ENCODE measurements at places on chromosomes 11 and 22. TPM values are rescaled to one million over a fixed set of nuclear protein-coding genes. Genes with fewer than 3 reads are reported as not detected.

DNA sequence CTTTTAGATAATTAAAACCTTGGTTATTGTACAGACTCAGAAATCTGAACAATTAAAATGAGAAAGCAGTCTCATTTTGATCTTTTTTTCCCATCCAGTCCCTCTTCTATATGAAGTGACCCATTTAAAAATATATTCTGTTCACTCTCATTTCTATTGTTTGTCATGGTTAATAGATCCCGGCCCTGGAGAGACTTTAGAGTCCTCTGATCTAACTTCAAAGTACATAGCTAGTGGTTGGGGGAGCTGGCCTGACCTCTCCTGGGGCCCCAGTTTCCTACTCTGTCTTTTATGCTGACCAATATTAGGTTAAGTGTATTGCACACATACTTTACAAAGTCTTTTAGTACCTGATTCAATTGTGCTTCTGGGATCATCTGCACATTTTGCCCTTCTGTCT, 13.5 kb downstream of the MRPL48 start:
- H3K36me3 ChIP-seq, result no peaks in the 10 kb centered on the region
- no peaks in the 10 kb centered on the region for H3K4me1 ChIP-seq
- H3K27ac ChIP-seq, result no peak overlapping the region
- no peak overlapping the region for H3K4me3 ChIP-seq

GRCh38 chr11:22957786-22958185, 97.5 kb upstream of the CCDC179 start:
- no peak for ATAC-seq
- no peaks in the 10 kb centered on the region for H3K27me3 ChIP-seq
- H3K36me3 ChIP-seq, result no peaks in the 10 kb centered on the region
- no peak overlapping the region for H3K27ac ChIP-seq
- H3K4me1 ChIP-seq, result no peaks in the 10 kb centered on the region
- H3K4me3 ChIP-seq, result no peak overlapping the region

Gene BEST1
- 3.0 TPM for total RNA-seq

DNA sequence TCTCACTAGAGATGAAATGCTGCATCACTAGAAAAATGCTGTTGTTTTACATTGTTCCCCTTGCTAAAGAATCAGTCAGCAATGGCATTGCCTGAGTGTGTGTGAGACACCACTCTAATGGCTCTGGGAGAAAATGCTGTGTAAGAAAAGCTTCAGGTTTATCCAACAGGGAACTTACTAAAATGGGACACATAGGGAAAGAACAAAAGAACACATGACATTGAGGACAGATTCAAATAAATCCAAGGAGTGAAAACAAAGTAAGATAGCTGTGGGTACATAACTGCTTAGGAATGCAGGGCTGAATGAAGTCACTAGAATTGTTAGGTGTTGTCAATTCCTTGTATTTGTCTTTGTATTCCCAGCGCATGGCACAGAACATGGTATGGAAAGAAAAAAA, 24.2 kb downstream of the BLID start:
- no peak overlapping the region for H3K4me3 ChIP-seq
- peak overlapping the region; percentile 83 for H3K27ac ChIP-seq
- H3K36me3 ChIP-seq, result peaks cover 33% of the 10 kb centered on the region
- ATAC-seq, result no peak

- no peak overlapping the region for H3K27ac ChIP-seq
- no peaks in the 10 kb centered on the region for H3K27me3 ChIP-seq
- peaks cover 6% of the 10 kb centered on the region for H3K4me1 ChIP-seq
- no peaks in the 10 kb centered on the region for H3K36me3 ChIP-seq
Measured at GRCh38 chr11:128405714-128406662, 181.4 kb downstream of the ETS1 start.

Gene CASP5
- total RNA-seq, result 0.67 TPM

Gene CSRP3
- total RNA-seq, result not detected

GRCh38 chr11:64571050-64571409, 20.0 kb upstream of the SLC22A12 start:
- ATAC-seq, result no peak
- H3K4me3 ChIP-seq, result no peak overlapping the region
- peaks cover 3% of the 10 kb centered on the region for H3K4me1 ChIP-seq
- no peak overlapping the region for H3K27ac ChIP-seq
- no peaks in the 10 kb centered on the region for H3K36me3 ChIP-seq

GRCh38 chr11:32573228-32573627, 10.4 kb upstream of the EIF3M start:
- H3K27me3 ChIP-seq, result peaks cover 26% of the 10 kb centered on the region
- no peak overlapping the region for H3K4me3 ChIP-seq
- H3K27ac ChIP-seq, result no peak overlapping the region

DNA sequence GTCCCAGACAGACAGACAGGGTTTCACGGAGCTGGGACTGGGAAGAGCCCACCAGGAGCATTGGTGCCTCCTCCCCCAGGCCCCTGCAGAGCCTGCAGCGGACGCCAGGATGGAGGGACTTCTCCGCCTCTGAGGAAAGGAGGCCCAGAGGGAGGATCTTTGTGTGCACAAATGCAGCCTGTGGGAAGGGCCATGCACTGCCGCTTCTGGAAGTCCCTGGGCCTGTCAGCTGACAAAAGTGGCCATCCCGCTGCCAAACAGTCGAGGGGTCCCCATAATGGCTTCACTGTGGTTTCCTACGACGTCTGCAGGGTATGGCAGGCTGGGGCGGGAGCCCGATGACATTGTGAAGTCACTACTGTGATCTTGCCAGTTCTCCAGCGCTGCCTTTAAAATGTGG, 73.8 kb downstream of the TP53I11 start:
- no peak overlapping the region for H3K27ac ChIP-seq
- no peaks in the 10 kb centered on the region for H3K36me3 ChIP-seq
- H3K4me1 ChIP-seq, result no peaks in the 10 kb centered on the region
- no peak overlapping the region for H3K4me3 ChIP-seq
- no peak for ATAC-seq

- H3K27me3 ChIP-seq, result peaks cover 41% of the 10 kb centered on the region
- H3K4me1 ChIP-seq, result no peaks in the 10 kb centered on the region
- no peak overlapping the region for H3K4me3 ChIP-seq
- H3K36me3 ChIP-seq, result no peaks in the 10 kb centered on the region
- H3K27ac ChIP-seq, result no peak overlapping the region
Measured at GRCh38 chr11:117953024-117953671, 23.9 kb upstream of the TMPRSS13 start.

Gene OR8A1
- total RNA-seq, result not detected

Gene PTPRCAP
- 3.8 TPM for total RNA-seq

GRCh38 chr11:28621753-28622152, 513.6 kb downstream of the METTL15 start:
- peak overlapping the region; percentile 22 for H3K4me3 ChIP-seq
- no peaks in the 10 kb centered on the region for H3K36me3 ChIP-seq
- H3K4me1 ChIP-seq, result no peaks in the 10 kb centered on the region
- no peak overlapping the region for H3K27ac ChIP-seq

Gene APOL4
- total RNA-seq, result 7.3 TPM

Gene DKK3
- 72.1 TPM for total RNA-seq

DNA sequence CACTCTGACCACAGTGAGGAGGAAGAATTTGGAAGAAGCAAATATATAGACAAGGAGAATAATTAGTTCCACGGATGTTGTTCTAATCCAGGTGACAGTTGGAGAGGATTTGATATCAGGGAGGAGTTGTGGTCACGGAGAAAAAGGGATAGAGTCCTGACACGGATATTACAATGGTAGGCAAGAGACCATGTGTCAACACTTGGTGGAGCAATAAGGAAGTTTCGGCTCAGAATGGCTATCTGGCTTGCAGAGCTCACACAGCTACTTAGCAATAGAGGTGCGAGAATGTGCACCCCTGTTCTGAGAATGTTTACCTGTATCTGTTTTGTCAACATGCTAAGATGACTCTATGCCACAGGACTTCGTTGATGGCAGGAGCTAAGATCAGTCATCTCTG, 10.4 kb upstream of the OR9Q2 start:
- ATAC-seq, result no peak
- H3K36me3 ChIP-seq, result no peaks in the 10 kb centered on the region
- no peaks in the 10 kb centered on the region for H3K27me3 ChIP-seq
- no peaks in the 10 kb centered on the region for H3K4me1 ChIP-seq

DNA sequence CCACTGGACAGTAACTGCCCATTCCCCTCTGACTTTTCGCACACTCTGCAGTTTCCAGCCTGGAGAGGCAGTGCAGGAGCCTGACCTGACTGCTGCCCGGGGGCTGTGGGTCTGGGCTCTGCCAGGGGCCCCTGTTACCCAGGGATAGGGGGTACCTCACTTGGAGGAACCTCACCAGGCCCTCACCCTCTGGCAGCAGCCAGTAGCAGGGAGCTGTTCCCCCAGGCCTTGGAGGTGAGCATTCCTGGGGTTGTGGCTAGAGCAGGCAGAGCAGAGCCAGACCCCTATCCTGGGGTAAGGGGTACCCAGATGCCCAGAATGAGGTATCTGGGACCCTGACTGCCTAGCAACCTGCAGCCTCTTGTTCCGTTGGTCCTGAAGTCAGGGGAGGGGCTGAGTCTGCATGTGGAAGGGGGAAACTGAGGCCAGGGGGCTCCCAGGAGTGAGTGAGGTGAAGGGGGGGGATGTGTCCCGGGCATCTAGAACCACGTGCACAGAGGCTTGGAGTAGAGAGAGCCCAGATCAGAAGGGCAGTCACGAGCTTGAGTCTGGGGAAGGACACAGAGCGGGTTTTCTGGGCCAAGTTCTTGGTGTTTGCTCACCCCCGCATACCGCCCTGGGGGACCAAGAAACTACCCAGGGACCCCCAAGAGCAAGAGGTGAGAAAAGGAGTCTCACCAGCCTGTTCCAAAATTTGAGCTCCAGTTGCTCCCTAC, 43.9 kb upstream of the ACCSL start:
- no peaks in the 10 kb centered on the region for H3K27me3 ChIP-seq
- H3K27ac ChIP-seq, result no peak overlapping the region
- no peak for ATAC-seq

Gene MS4A4A
- 14.0 TPM for total RNA-seq

DNA sequence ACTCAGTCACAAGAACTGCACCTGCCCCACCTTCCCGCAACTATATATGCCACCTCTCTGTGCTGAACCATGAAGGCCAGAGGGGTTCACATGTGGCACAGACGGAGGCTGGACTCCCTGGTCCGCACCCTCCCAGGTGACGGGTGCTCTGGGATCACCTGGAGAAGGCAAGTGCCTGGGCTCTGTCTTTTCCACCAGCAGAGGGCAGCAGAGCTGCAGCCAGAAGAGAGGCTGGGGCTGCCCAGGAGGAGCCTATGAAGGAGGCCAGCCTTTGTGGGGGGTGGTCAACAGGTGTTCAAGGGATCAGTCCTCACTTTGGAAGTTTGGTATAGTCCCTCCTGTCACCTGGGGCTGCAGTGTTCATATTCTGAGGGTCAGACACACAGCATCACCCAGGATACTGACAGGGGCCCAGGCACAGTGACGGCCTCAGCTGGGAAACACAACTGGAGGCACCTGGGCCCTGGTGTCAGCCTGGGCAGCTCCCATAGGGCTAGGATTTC, 39.2 kb upstream of the IGLL5 start:
- H3K4me1 ChIP-seq, result no peaks in the 10 kb centered on the region
- H3K27me3 ChIP-seq, result peaks cover 31% of the 10 kb centered on the region
- H3K27ac ChIP-seq, result no peak overlapping the region
- ATAC-seq, result no peak
- H3K4me3 ChIP-seq, result no peak overlapping the region

- H3K27me3 ChIP-seq, result no peaks in the 10 kb centered on the region
- ATAC-seq, result no peak
- peaks cover 8% of the 10 kb centered on the region for H3K4me1 ChIP-seq
- no peak overlapping the region for H3K4me3 ChIP-seq
Measured at GRCh38 chr11:11250470-11250869, 102.6 kb downstream of the CSNK2A3 start.

Gene ZBED5
- total RNA-seq, result 26.0 TPM

DNA sequence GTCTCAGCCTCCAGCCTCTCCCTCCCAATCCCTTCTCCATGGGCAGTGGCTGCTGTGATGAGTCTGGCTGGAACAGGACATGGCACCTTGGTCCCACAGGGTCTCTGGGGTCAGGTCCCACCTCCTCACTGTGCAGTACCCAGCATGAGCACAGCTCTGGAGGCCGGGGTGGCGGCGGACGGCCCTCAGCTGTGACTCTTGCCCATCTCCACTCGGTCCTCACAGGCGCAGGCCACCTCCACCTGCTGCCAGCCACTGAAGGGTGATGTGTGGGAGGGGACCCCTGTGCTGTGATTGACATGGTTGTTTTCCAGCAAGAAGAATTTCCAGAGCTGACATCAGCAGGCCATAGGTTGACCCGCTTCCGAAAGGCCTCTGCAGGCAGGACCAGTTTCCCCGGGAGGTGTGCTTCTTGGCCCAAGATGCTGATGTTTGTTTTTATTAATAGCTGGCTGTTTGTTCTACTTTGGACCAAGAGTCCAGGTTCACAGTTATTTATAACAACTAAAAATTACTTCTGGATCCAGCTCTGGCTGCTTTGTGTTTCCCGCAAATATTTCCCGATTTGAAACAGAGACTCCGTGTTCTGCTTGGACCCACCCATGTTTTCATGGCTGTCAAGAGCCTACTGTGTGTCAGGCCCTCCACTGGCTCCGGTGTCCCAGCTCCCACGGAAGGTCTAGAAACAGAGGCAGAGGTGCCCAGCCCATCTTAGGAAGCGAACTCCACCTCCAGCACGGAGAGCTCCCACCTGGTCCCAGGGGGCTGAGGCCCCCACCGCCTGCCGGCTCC, 45.7 kb downstream of the SCUBE1 start:
- no peaks in the 10 kb centered on the region for H3K27me3 ChIP-seq
- peaks cover 99% of the 10 kb centered on the region for H3K4me1 ChIP-seq
- peak overlapping the region; percentile 86 for H3K27ac ChIP-seq
- peak; percentile 46 for ATAC-seq
- H3K36me3 ChIP-seq, result no peaks in the 10 kb centered on the region
- no peak overlapping the region for H3K4me3 ChIP-seq

GRCh38 chr11:61930933-61931332, 13.6 kb upstream of the RAB3IL1 start:
- H3K27ac ChIP-seq, result no peak overlapping the region
- no peaks in the 10 kb centered on the region for H3K4me1 ChIP-seq
- H3K27me3 ChIP-seq, result no peaks in the 10 kb centered on the region

Gene DCPS
- total RNA-seq, result 15.4 TPM

Gene OR4S1
- not detected for total RNA-seq

Gene SCO2
- total RNA-seq, result 1.8 TPM

GRCh38 chr22:30332994-30333706, 6.4 kb upstream of the TBC1D10A start:
- no peaks in the 10 kb centered on the region for H3K27me3 ChIP-seq
- H3K4me3 ChIP-seq, result no peak overlapping the region
- peaks cover 83% of the 10 kb centered on the region for H3K36me3 ChIP-seq
- H3K4me1 ChIP-seq, result peaks cover 9% of the 10 kb centered on the region

Gene RAB3IL1
- 17.6 TPM for total RNA-seq

Measured in gastroesophageal sphincter (tissue), 4 donors.